ENCODE measurements at places on chromosomes 1 and 21.

DNA sequence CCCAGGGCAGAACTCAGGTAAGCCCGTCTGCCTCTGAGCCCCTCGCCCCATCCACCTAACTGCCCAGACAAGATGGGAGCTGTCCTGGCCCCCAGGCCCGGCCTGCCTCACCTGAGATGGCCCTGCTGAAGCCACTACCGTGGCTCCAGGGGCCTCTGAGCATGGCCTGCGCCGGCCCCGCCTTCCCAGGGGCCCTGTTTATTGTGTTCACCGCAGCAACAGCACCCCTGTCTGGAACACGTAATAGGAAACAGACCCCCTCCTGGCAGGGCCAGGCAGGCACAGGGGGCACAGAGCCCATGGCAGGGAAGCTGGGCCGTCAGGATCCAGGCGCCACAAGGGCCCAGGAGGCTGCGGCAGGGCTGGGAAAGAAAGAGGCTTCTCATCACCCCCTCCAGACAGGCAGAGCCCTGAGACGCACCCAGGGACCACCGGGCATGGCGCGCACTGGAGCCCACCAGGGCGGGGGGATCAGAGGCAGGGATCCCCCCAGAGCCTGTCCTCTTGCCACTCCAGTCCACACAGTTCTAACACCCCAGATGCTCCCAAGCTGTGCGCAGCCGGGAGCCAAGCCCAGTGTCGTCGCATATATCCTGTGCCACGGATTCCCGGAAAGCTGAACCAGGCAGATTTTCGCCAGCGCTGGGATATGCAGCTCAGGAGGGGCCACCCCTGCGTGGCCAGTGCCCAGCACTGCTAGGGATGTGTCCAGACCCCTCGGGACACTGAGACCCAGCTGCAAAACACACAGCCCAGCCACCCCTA, 62.6 kb downstream of the ARHGEF16 start:
- DNase-seq, result no peak

- DNase-seq, result no peak
These were observed 146.9 kb downstream of the SLC30A10 start for GRCh38 chr1:219781491-219781890.

GRCh38 chr1:66998972-66999371, 55.0 kb downstream of the SLC35D1 start:
- DNase-seq, result no peak

DNA sequence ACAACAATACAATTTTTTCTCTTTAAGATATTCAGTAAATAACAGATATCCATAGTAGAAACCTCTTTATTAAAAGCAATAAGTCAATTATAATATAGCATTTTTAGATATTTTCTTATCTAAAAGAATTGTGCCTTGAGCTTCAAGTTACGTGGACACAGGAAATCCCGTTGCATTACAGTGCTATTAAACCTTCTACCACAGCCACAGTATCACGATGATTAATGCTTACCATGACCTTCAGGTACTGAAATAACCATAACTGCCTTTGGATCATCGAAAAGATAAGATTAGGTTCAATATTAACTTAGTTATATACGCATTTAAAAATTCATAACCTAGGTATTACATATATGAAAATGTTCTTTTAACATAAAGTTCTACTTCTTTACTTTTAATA, 17.9 kb downstream of the B3GALNT2 start:
- DNase-seq, result peak; percentile 58

GRCh38 chr1:155649676-155650075, 38.9 kb downstream of the YY1AP1 start:
- no peak for DNase-seq

DNA sequence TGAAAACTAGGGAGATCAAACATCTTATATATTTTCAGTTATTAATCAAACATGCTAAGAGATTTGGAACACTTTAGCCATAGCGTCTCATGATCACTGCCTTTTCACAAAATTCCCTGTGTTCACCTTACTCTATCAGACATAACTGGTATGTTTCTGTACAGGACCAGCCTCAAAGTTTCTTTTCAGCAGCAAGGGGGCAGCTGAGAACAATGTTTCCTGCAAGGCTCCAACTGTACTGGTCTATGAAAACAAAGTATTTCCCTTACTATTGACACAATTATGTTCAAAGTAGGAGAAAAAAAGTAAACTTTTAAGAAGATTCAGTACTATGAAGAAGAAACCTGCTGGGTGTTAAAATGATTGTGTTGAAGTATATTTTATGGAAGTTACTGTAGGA, 98.5 kb downstream of the ATF6 start:
- DNase-seq, result peak; percentile 52

- DNase-seq, result no peak
These were observed 19.4 kb downstream of the AGRN start for GRCh38 chr1:1039145-1039910.

- no peak for DNase-seq
These were observed 40.4 kb upstream of the ZBTB18 start for GRCh38 chr1:244010703-244011123.

- no peak for DNase-seq
These were observed 226.4 kb downstream of the NRIP1 start for GRCh38 chr21:14838400-14838799.

DNA sequence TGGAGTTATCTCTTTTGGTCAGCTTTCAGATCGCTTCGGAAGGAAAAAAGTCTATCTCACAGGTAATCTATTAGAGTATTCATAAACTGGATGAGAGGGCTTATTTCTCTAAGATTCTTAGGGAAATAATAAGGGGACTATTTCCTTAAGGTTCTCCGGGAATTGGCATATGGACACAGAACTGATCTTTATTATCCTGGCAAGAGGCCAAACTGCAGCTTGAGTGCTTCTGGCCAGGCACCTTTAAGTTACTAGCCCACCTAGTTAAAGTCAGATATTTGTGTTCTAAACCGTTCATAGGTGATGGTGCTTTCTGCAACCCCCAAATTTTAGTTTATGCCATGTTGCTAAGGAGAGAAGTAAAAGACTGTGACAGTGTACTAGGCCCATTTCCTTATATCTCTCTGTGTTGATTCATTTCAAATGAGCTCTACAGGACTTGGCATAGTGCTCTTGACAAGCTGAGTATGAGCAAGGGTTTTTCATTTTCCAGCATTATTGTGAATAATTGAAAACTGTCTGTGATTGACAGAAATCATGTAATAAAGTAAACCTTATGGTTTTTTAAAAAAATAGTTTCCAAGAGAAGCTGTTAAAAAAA, 43.4 kb downstream of the SLC22A15 start:
- no peak for DNase-seq

- DNase-seq, result no peak
These were observed 1240.7 kb downstream of the BRINP3 start for GRCh38 chr1:189237008-189237407.

GRCh38 chr1:14149431-14149830, 449.1 kb upstream of the KAZN start:
- DNase-seq, result no peak

GRCh38 chr1:2024887-2025286, 5.7 kb downstream of the GABRD start:
- no peak for DNase-seq

- DNase-seq, result no peak
These were observed 35.9 kb upstream of the ZFP69B start for GRCh38 chr1:40414331-40414730.

GRCh38 chr1:33177996-33178540, 3.8 kb downstream of the TRIM62 start:
- no peak for DNase-seq

GRCh38 chr1:201761178-201761577, 67.8 kb upstream of the IPO9 start:
- no peak for DNase-seq

DNA sequence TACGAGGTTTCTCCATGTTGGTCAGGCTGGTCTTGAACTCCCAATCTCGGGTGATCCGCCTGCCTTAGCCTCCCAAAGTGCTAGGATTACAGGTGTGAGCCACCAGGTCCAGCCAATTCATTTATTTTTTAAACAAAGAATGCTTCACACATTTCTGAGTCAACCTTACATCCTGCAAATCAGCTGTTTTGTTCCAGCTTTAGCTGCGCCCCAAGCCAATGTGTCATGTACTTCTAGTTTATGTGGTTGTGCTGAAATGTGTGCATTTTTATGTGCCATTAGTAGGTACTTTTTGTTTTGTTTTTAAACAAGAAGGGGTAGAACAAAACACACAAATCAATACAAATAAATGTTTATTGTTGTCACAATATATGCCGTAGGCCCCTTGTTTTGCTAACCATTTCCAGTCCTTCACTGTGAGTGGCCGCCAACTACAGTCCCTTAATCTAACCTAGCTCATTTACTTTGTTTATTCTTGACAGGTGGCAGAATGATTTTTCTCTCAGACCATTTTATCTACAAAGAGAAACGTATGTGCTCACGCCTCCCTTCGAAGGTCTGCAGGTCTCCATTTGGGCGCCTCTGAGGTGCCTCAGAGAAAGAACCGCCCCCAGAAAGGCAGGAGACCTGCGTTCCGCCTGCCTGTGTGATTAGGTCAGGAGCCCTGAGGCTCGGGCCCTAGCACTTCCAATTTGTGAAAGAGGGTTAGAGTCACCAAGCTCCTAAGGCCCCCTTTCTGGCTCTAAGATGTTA, 2.8 kb upstream of the CASQ2 start:
- no peak for DNase-seq

DNA sequence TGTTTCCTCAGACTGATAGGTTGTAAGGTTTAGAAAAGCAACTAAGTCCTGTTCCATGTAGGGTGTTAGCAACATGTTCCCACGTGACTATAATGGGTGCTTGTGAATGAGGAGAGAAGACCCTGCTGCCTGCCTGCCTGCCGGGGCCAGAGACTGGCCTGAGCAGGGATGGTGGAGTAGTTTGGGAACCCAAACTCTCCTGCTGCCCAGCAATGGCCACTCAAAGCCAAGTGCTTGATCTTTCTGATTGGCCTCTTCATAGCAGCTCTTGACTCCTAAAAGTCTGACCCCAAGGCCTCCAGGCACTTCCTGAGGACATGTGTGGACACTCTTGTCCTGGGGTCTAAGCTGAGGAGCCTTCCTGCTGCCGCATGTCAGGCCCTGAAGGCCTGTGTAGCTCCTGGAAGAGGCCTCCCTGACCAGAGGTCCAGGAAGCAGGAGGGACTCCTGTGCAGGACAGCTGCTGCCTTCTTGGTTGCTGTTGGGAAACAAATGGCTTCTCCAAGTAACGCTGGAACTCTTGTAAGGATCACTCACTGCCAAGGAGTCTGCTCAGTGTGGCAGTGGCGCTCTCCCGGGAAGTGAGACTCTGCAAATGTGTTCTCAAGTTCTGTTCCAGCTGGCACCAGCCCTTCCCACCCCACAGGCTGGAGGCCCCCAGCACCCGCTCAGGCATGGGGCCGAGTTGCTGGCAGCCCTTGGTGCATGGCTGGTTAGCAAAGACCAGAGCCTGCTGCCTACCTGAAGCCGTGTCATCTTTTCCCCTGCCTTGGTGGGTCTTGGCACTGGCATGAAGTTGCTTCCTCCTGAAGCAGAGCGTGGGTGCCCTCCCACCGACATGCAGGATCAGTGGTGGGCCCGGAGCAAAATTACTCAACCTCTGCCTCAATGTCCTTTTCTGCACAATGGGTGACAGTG, 35.5 kb downstream of the MAN1C1 start:
- no peak for DNase-seq

DNA sequence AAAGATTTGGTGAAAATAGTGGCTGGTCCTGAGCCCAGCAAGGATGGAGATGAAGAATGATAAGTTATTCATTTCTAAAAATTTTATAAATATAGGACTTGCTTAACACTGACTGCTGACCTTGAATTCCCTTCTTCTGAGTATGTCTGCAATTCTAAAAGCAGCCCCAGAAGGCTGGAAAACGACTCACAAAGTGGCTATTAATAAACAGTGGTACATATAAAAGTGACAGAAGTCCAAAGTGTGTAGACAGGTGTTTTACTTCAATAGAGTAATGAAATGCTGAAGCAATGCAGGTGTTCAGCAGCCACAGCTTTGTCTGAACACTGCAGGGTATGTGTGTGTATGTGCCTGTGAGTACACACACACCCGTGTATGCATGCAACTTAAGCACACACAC, 219.0 kb upstream of the NRIP1 start:
- DNase-seq, result no peak

DNA sequence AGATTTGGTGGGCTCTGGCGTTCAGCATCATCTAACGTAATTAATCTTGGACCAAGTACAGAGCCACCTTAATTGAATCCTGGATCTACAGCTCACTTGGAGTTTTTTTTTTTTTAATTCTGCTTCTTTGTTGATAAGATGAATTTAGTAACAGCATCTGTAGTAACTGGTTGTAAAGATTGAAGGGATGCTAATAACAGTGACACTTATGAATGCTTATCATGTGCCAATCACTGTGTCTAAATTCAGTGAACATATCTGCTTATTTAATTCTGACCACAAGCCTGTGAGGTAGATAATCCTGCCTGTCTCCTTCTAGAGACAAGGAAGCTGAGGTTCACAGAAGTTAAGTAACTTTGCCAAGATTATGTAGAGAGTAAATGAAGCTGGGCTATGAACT, 408.0 kb downstream of the RWDD3 start:
- no peak for DNase-seq

- no peak for DNase-seq
These were observed 2.6 kb upstream of the FCRLB start for GRCh38 chr1:161718559-161719324.

GRCh38 chr1:228827019-228827418, 91.7 kb downstream of the RHOU start:
- no peak for DNase-seq

- DNase-seq, result peak; percentile 18
These were observed 1638.3 kb downstream of the MRPL39 start for GRCh38 chr21:23968722-23969647.

DNA sequence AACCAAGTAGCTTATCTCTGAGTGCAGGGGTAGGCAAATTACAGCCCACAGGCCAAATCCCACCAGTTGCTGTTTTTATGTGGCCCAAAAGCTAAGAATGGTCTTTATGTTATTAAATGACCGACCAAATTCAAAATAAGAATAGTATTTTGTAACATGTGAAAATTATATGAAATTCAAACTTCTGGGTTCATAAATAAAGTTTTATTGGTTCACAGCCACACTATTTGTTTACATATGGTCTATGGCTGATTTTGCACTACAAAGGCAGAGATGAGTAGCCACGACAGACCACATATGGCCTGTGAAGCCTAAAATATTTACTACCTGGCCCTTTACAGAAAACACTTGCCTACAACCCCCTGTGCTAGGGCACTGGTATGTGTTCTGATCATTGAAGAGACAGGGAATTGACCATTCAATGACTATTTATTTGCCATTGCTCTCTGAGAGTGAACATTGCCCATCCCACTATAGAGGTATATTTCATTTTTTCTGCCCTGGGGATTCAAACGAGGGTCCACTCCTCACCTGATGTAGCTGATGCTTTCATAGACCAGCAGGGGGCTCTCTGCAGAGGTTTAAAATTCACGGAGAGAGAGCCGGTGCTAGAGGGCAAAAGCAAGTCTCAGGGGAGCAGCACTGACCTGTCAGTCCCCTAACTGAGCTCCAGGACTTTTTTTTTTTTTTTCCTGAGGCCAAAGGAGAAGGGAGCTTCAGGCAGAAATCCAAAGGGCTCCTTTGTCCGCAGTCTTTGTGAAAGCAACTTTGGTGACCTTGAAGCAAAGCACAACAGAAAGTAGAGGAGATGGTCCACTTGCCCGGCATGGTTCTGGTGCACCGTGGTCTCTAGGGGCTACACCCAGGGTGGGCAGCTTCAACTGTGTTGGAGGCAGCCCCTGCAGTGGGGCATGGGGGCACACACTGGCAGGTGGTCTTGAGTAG, 7.3 kb upstream of the GNL2 start:
- DNase-seq, result peak; percentile 24

- no peak for DNase-seq
These were observed 59.8 kb downstream of the PTPN14 start for GRCh38 chr1:214491468-214492146.
